ENCODE measurements at places on chromosomes 2 and 18.

DNA sequence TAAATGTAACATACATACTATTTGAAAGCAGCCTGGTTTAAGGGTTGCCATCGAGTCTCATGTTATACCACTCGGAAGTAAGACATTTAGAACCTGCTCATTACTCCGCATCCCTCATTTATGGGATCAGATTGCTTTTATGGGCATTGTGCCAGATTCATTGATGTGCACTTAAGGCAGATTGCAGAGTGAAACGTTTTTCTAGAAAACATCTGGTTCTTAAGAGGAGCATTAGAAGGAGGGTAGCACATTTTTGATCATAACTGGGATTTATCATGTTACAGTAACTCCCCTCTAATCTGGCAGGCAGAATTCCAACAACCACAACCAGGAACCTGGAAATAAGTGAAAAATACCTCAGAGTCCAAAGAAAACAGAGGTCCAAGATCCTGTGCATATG, 74.2 kb upstream of the GALNT3 start:
- DNase-seq: no peak

DNA sequence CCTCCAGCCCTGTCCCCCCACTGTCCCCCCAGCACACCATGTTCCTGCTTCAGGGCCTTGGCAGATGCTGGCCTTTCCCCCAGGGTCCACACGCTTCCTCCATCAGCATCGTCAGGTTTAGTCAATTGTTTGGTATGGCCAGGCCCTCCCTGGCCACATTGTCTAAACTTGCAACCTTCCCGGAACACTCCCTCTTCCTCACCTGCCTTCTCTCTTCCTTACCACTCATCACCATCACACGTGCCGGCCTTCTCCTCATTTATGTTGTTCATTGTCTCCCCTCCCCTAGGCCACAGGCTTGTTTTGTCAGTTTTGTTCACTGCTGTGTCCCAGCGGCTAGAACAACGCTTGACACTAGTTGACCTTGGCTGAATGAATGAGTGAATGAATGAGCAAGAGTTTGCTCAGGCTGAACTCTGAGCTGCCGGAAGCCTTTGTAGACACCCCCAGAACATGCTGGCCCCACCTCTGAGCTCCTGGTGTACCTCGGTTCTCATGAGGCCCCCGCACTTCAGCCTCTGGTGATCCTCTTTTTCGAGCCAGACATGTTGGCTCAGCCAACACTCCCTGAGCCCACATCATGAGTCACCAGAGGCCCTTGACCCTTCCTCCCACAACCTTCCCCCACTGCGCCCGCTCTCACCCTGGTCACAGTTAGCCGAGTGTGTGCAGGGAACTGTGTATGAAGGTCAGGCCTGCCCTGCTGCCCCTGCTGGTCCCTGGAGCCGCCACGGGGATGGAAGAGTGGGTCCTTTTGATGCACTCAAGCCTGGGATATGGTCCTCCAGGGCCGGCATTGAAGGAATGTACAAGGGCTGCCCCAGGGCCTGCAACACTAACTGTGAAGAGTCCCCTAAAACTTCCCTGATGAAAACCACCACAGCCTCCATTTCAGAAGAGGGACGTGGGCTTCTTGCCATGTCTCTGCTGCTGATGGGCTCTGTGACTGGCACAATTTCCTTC, 57.5 kb downstream of the HS1BP3 start:
- no peak for DNase-seq

DNA sequence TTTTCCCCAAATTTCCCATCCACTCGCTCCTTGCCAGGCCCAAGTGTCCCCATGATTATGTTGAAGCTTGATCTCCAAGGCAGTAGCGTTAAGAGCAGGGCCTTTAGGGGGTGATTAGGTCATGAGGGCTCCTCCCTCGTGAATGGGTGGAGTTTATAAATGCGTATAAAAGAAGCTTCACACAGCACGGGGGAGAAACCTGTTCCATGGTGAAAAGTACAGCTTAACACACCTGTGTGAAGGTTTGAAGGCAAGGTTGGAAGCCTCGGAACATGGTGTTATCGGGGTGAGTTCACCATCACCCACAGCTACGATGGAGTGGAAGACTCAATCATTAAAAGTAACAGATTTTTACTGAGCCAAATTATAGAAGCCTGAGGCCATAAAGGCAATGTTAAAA, 137.4 kb upstream of the ALKAL2 start:
- DNase-seq: no peak

- no peak for DNase-seq
Measured at GRCh38 chr2:45833968-45834344, 182.5 kb downstream of the PRKCE start.

GRCh38 chr2:157936406-157936805, 60.3 kb upstream of the ACVR1 start:
- DNase-seq: no peak

DNA sequence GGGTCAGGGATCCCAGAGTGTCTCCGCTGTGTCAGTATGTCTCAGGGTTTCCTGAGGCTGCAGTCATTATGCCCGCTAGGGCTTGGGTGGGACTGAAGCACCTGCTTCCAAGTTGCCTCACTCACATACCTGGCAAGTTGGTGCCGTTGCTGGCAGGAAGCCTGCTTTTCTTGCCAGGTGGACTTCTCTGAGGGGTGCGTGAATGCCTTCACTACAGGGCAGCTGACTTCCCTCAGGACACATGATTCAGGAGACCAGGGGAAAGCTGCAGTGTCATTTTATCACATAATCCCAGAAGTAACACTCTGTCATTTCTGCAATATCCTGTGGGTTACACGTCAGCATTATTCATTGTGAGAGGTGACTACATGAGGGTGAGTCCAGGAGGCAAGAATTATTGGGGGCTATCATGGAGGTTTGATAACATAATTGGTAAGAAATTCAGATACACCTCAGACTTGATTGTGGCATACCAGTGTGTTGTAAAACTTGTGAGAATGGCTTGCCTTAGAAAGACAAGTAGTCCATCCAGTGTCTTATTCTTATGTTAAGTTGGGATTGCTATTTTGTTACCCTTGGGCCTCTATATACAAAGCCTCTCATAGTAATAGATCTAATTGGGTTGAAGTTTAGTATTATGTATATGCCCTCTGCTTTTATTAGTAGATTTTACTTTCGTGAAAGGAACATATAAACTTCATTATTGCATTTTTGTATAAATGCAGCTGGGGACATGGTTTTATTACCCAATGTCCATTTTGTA, 44.1 kb downstream of the NEDD4L start:
- no peak for DNase-seq

DNA sequence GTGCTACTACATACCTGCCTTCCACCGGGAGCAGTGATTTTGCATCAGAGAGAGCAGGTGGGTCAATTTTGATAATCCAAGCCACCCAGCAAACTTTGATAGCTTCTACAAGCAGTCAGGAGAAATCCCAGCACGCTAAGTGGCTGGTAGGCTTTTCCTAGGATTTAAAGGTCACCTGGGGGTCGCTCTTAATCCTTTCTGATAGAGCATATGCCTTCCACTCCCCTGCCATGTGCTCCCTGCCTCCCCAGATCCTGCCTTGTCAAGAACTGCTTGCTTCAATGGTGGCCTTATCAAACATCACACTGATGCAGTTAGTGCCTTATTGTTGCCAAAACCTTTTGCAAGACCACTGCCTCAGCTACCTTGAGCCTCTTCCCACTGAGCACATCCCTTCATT, 462.3 kb upstream of the MEX3C start:
- DNase-seq: no peak

DNA sequence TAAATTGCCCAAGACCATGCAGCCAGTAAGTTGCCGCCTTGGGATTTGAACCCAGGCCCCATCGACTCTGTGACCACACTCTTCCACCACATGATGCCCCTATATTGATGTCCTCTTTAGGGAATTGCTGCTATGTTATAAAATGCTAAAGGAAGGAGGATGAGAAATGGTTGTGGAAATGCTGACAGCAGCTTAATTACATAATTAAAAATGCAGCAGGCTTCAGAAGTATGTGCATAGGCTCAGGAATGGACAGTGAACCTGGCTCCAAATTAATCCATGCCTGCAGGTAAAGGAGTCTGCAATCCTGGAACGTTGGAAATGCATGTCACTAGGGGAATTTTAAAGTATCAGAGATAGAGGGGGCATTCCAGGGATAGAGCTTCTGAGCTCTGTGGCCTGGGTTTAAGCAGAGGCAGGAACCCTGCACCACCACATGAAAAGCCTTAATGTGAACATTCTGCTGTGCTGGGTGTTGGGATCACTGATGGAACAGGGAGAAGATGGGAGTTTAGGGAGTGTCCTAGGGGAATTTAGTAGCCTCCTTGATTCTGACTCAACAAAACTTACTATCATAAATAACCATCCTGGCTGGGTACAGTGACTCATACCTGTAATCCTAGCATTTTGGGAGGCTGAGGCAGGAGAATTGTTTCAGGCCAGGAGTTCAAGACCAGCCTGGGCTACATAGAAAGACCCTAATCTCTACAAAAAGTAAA, 76.1 kb upstream of the CCDC85A start:
- no peak for DNase-seq

DNA sequence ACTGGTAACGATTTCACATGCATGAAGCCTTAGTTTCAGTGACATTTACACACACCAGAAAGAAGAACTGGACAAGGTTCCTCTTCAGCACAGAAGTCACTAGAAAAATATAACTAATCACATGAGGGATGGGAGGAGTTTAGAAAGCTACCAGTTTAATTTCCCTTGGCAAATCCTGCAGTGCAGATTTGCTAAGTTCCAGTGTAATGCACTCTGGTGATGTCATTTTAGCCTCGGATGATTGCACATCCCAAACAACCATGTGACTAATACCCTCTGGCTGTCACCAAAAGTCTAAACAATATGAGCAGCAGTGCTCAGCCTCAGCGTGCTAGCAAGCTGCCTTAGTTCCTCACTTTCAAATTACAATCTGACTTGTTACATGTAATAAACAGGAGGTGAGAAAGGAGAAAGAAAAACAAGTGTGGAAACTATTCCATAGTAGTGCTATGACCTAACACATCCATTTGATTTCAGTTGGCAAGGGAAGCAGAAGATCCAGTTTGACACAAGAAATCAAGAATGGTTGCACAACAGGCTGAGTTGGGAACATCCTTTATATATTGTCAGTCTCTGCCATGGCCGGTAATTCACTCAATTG, 35.3 kb upstream of the PPP1CB start:
- DNase-seq: no peak

GRCh38 chr2:57370882-57371585, 675.6 kb upstream of the VRK2 start:
- no peak for DNase-seq

- DNase-seq: no peak
Measured at GRCh38 chr18:25287106-25287505, 64.9 kb downstream of the ZNF521 start.

DNA sequence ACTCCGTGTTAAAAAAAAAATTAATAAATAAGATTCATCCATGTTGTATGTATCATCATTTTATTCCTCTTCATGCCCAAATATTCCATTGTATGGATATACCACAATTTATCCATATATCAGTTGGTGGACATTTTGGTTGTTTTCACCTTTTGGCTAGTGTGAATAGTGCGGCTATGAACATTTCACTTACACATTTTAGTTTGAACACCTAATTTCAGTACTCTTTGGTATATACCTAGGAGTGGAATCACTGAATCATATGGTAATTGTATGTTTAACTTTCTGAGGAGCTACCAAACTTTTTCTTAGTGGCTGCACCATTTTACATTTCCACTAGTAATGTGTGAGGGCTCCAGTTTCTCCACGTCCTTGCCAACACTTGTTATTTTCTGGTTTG, 20.0 kb downstream of the CDCA7 start:
- DNase-seq: no peak

- no peak for DNase-seq
Measured at GRCh38 chr2:54396798-54397197, 59.3 kb upstream of the SPTBN1 start.

DNA sequence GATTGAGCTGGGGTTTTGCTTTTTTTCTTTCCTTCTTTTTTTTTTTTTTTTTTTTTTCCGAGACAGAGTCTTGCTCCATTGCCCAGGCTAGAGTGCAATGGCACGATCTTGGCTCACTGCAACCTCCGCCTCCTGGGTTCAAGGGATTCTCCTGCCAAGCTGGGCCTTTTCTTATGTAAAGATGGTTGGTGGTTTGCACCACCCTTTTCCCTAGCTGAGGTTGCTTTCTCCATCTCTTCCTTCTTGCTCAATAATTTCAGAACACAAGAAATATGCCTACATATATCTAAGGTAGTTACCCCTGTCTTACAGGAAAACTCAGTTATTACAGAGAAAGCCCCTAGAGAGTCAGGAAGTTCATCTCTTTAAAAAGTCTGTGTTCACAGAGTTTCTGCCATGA, 7.0 kb downstream of the TTC39C start:
- no peak for DNase-seq

DNA sequence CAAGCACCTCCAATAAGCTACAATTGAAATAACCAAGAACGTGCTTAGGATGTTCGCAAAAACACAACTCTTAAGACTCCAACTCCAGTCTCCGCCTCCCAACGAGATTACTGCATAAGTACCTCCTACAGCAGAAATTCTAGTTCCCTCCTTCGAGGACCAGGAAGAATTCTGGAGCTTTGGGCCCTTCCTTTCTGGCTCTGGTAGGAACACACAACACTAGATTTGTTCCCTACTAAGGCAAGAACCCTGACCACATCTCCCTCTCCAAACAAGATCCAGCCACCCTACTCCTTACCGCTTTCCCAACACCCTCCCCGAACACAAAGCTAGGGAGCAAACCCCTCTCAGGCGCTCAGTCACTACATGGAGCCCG, 721 bp downstream of the ADAM17 start:
- no peak for DNase-seq

GRCh38 chr2:28631514-28632206, 120.0 kb upstream of the PPP1CB start:
- DNase-seq: no peak

GRCh38 chr2:43905371-43905803, 66.6 kb downstream of the ABCG8 start:
- no peak for DNase-seq

GRCh38 chr2:119859528-119859927, 99.8 kb downstream of the PTPN4 start:
- no peak for DNase-seq

GRCh38 chr2:46333912-46334311, 36.7 kb downstream of the EPAS1 start:
- no peak for DNase-seq

DNA sequence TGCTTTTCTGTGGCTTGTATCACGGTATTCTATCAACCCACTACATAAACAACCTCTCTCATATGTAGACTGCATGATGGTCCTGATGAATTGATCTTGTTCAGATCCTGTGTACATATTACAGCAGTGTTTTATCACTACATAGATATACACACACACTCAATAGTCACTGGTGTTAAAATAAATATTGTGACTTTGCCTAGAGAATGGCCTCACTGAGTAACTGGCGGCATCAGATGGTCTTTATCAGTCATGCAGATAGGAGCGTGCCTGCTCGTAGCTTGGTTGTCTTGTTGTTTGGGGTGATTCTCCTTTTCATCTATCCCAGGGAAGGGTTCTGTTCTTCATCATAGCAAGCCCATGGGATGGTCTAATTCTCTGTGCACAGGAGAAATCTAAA, 18.4 kb upstream of the CTAGE1 start:
- no peak for DNase-seq
